ENCODE measurements at places on chromosomes 5 and 9. TPM values are rescaled to one million over a fixed set of nuclear protein-coding genes. Genes with fewer than 3 reads are reported as not detected.
A peak's percentile ranks its signal among the peaks of the same experiment; 100 is the strongest.

The APBA1 gene
- 2.8 TPM for polyA plus RNA-seq

The TBC1D2 gene
- polyA plus RNA-seq = 4.7 TPM

- no peak for DNase-seq
Observed at GRCh38 chr5:111699324-111699723, 57.7 kb downstream of the NREP start.

DNA sequence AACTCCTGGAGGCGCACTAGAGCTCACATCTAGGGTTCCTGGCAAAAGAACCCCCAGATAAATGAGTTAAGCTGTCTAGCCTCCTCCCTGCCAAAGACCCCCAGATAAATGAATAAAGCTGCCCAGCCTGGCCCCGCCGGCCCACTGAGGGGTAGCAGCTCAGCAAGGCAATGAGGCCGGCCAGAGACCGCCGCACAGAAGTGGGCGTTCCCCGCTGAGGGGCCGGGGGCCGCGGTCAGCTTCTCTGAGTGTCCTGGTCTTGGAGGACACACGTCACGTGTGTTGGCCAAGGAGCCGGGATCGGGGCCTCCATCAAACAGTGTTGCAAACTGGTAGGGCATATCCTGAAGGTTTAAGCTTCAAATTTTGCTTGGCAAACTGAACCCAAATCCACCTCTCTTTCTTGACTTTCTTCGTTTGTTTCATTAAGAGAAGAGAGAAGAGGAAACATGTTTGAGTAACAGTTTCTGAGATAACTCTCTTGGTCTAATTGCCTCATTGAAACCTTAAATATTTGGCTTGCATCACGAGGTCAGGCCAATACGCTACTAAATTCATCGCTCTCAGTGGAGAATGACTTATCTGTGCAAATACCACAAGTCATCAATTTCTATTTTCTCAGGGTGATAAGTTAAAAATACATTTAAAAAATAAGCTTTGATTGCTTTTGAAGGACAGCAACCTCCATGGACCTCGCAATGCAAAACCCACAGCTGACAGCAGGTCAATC lies 11.7 kb upstream of the SLC12A7 start:
- DNase-seq = no peak

DNA sequence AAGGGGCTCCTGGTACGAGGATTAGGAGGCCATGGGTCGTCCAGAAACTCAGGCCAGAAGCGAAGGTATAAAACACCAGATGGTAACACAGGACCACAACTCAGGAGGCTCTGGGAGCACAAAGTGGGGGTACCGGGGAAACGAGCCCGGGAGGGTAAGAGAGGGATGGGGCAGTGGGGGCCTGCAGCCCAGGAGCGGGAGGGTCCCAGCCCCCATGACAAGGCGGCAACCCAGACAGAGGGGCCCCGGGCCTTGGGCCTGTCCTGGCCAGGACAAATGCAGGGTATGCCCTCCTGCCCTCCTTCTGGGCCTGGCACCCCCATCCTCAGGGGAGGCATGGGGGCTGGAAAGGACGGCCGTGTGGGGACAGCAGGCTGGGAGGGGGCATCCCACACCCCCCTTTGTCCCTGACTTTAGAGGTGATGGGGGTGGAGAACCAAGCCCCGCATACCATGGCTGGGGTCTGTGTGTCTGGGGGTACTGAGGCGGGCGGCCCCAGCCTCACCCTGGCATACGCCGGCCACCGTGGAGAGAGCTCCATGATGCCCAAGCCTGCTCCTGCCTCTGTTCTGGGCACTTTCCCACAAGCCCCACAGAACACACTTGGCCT lies 47.0 kb upstream of the EXOC3 start:
- peak; percentile 26 for DNase-seq

- no peak for DNase-seq
Observed at GRCh38 chr5:114435885-114436299, 74.0 kb downstream of the KCNN2 start.

GRCh38 chr9:113298924-113299770 lies 4.0 kb downstream of the RNF183 start:
- no peak for DNase-seq

DNA sequence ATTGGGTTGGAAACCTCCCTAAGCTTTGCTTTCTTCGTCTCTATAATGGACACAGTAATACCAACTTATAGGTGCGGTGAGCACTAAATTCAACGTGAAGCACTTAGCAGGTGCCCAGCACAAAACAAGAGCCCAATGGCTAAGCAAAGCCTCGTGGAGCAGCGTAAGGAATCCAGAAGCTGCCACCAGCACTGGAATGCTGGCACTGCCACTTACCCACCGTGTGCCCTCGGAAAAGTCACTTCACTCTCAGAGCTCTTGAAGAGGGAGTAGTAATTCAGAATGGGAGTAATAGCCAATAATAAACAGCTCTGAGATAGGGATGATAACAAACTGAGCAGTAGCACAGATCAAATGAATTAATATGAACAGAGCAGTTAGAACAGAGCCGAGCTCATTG lies 16.4 kb downstream of the DAP start:
- no peak for DNase-seq

- peak; percentile 89 for DNase-seq
Observed at GRCh38 chr9:133238272-133238850, 29.3 kb upstream of the OBP2B start.

DNA sequence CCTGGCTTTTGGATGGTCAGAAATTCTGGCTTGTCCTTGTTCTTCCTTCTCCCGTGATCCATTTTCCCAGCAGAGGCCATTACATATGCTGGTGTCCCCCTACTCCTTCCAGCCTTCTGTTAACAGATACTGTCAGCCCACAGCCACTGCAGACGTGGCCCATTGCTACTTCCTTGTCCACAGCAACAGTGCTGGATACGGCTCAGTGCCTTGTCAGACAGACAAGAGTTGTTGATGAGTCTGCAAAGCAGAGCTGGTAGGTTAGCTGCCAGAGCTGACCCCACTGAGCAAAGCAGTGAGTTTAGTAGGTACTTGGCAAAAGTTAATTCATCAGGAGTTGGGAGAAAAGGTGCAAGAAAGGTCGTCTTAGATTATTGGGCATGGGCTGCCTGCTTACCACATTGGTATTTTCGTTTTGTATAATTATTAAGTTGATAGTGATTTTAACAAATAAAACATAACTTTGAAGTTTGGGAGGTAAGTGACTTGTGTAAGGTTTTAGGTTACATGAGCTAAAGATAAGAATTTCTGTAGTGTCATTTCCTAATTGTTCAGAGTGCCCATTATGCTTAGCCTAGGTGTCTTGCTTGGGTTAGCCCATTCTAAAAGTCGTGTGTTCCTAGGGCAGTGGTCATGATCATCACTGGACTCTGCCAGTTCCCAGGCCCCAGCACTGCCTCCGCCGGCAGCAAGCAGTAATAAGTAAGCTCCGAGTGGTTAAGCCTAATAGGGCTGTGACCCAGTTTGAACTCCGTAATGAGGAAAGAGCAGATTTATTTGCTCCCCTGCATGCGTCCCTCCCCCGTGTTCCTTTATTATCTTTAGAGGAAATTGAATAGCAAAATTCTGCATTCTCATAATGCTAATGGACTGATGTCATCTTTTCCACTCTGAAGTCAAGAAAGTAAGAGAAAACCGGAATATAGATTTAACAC lies 292.0 kb downstream of the FANCC start:
- DNase-seq = no peak

- no peak for DNase-seq
Observed at GRCh38 chr5:61123145-61123544, 39.1 kb downstream of the SMIM15 start.

Measured in liver (tissue), 10 donors.